Stomach (tissue), 19 donors: ENCODE measurements at places on chromosomes 13 and 19. TPM values are rescaled to one million over a fixed set of nuclear protein-coding genes. Genes with fewer than 3 reads are reported as not detected.

- DNase-seq = no peak
These were observed 43.7 kb downstream of the ZNF585A start for GRCh38 chr19:37128821-37129177.

- DNase-seq = peak; percentile 82
These were observed 4.3 kb downstream of the FAAP24 start for GRCh38 chr19:32976223-32976805.

DNA sequence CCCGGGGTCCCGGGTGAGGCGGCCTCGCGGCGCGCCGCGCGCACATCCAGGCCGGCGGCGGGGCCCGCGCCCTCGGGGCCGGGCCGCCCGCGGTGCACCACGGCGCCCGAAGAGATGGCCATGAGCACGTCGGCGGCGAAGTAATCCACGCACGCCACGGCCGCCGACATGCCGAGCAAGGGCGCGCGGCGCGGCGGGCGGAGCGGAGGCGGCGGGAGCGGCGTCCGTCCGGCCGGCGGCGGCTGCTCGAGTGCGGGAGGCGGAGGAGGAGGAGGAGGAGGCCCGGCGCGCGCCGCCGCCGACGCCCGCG is at the start of gene KLF16:
Gene KLF16 (minus strand): TSS at position 252 of the 310 bp plus-strand sequence. CDS start 82 bp downstream, at position 170.
- no peak for DNase-seq

GRCh38 chr19:4557971-4558941 is 1.2 kb downstream of the SEMA6B start:
- peak; percentile 69 for DNase-seq

The CLPTM1 gene
- 152 TPM for total RNA-seq

GRCh38 chr13:44627441-44627840 is 51.3 kb upstream of the TSC22D1 start:
- DNase-seq = no peak

- no peak for DNase-seq
These were observed 119.8 kb downstream of the ATP11A start for GRCh38 chr13:112809332-112810315.

GRCh38 chr13:98189841-98190505 is 12.9 kb upstream of the RNF113B start:
- no peak for DNase-seq

The NBEA gene
- 14.3 TPM for total RNA-seq

DNA sequence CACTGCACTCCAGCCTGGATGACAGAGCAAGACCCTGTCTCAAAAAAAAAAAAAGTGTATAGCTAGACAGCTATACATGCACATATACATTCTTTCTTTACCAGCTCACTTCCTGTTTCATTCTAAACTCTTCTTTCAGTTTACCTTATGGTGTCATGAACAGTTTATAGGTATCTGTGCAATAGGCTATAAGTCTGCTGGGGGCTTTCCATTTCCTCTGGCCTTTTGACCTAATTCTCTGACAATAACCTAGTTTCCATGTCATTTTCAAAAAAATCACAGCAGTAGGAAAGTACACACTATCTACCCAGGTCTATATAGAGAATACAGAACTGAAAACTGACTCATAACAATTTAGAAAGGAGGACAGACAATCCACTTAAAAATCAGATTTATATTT is 24.4 kb upstream of the URAD start:
- DNase-seq = no peak

DNA sequence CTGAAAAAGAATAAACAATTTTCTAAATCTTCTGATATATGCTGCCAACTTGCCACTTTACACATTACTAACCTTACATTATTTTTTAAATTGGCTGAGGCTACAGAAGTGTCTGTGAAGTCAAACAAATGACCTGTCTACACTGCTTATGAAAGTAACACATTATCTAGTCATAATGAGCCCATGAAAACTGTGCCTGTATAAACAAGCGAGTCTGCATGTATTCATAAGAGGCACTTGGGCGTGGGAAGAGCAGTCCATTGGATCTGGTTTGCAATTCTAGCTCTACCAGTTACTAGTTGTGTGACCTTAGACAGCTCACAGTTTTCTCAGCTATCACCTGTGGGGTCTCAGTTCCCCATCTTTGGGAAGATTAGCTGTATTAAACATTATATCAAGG is 3.1 kb downstream of the VPS36 start:
- DNase-seq = no peak

GRCh38 chr13:57627663-57628062 is 3.9 kb upstream of the PCDH17 start:
- DNase-seq = no peak

- DNase-seq = peak; percentile 32
These were observed 47.1 kb downstream of the TGDS start for GRCh38 chr13:94548821-94549231.

The FFAR1 gene
- total RNA-seq = not detected

DNA sequence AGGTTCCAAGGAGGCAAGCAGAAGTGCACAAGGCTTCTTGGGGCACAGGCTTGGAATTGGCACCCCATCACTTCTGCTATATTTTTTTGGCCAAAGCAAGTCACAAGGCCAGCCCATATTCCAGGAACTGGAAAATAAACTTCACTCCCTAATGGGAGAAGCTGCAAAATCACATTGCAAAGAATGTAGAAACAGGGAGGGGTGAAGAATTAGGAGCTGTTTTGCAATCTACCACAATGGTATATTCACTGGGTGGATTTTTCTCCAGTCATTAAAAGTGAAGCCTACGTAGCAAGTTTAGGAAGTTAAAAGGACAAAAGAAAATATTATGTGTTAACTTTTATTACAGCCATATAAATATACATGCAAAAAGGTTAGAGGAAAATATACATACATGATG is 464.8 kb downstream of the COG6 start:
- no peak for DNase-seq

DNA sequence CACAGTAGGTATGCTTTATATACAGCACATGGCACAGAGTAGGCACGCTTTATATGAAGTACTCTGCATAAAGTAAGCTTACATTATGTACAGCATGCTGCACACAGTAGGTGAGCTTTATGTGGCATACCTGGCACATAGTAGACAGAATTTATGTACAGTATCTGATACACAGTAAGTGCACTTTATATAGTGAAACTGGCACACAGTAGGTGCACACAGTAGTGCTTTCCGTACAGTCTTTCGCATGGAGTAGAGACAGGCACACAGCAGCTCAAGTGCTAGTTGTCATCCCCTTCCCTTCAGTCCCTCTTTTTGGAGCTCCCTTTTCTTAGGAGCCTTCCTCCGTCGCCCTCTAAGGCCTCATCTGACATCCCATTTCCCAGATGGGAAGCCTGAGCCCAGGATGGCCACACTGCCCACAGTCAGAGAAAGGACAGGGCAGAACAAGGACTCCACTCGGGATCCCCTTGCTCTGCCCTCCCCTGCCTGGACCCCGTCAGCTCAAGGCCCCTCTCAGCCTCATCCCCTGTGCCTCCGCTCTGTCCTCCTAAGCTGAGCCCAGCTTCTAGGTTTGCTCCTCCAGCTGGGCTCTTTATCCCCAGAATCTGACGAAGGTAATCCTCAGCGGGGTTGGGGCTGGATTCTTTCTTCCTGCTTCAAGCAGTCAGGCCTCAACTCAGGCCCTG is 852 bp upstream of the CYP4F12 start:
- no peak for DNase-seq

The MAG gene
- total RNA-seq = not detected

DNA sequence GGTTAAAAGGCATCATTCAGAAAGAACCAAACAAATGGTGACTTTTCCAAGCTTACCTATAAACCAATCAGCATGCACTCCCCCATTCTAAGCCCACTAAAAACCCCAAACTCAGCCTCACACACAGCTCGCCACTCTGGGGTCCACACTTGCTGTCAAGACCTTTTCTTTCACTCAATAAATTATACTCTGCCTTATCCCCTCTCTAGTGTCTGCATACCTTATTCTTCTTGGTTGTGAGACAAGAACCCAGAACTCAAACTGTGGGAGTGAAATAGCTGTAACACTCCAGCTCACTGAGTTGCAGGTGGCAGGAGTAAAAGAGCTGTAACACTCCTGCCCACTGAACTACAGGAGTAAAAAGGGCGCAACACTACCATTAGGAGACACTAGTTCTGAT is 559.0 kb downstream of the TBC1D4 start:
- DNase-seq = no peak

DNA sequence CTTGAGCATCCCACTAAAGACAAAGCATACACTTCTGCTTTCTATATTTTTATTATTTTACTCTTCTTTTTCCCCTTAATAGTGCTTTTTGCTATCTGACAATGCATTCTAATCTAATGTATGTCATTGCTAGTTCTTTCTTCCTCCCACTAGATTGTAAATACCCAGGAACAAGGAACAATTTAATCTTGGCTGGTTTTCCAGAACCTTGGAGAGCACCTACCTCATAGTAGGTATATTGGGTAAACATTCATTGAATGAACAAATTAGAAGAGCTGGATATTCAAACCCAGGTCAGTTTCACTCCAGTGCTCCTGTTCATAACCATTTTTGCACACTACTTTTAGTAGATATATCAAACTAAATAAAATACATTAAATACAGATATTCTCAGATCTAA is 1617.6 kb upstream of the SLC10A2 start:
- DNase-seq = no peak

DNA sequence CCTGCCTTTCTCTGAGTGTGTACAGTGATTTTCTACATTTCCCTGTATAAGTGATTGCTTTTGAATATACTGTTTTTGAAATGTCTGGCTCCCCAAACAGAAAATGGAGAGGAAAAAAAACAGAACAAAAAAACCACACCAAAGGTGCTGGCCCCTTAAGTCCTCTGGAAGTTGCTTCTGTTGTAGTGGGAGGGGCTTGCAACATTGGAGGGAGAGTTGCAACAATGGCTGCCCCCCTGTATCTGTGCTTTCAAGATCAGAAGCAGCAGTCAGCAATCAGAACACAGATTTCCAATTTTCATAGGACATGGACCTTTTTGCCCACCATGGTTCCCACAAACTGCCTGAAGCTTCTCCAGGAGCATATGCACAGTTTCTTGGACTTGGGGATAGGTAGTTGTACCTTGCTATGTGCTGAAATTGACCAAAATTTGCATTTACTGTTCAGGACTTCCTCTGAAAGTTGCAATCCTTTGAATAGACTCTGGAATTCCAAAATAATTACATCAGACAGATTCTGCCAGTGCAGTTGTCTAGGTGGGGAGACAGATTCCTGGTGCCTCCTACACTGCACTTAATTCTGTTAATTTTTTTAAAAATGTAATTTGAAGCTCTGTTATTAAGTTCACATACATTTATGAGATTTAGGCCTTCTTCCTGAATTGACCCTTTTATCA is 13.8 kb downstream of the BIVM start:
- no peak for DNase-seq

The ZSCAN4 gene
- total RNA-seq = 1.5 TPM

The RELB gene
- not detected for total RNA-seq

GRCh38 chr19:54424201-54424600 is 8.9 kb downstream of the TTYH1 start:
- no peak for DNase-seq

The CYP2F1 gene
- not detected for total RNA-seq

GRCh38 chr19:35501684-35502083 is 11.4 kb upstream of the KRTDAP start:
- no peak for DNase-seq

DNA sequence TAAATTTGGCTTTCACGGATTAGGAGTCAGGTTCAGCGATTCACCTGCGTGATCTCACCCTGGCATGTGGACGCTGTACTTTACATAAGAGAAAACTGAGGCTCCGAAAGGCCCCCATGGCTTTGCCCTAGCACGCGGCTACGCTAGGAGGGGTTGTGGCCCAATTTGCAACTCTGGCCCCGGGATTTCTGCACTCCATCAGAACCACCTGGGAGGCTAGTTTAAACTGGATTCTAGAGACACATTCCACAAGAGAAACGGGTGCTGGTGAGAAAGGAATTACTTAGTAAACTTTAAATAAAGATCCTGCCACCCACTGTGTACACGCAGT is 6.2 kb downstream of the BCL3 start:
- DNase-seq = no peak

The TUBGCP3 gene
- 46.4 TPM for total RNA-seq

GRCh38 chr19:14315433-14315832 is 65.8 kb upstream of the ADGRE5 start:
- no peak for DNase-seq

The OR7C1 gene
- not detected for total RNA-seq

The PLK5 gene
- total RNA-seq = not detected

The NLRP12 gene
- total RNA-seq = not detected

The TEX101 gene
- not detected for total RNA-seq

The MAST1 gene
- total RNA-seq = not detected

DNA sequence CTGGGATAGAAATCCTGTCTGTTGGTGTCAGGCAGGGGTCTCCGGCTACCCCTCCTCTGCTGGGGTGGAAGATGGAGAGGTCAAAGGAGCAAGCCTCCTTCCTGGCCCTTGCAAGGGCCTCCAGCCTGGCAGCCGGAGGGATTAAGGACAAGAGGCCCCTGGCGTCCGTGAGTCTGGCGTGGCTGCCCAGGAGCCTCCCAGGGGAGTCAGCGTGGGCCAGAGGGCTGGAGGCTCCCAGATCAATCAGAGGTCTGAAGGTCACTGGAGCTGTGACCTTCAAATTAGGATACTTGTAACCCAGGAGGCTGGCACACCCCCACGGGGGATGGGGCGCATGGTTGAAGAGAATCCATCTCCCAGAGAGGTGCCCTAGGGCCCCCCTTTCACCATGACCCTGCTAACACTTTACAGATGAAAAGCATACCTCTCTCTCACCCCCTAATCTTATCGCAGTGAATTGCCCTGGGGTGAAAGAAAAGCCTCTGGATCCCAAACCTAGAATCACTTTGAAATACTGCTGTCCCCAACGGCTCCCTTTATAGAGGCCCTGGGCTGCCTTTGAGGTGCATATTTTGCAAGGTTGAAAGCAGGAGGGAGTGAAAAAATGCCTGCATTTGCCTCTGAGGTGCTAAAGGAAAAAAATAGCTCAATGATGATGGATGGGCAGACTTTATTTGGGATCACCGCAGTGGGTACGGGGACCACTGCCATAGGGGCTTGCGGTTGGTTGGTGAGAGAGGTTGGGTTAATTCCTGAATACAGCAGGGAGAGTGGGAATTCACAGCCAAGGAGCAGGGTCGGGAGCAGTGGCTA is 44.9 kb upstream of the PEG3 start:
- no peak for DNase-seq

GRCh38 chr13:84946192-84946591 is 853.0 kb downstream of the SLITRK6 start:
- DNase-seq = no peak
